Common myeloid progenitor, CD34-positive (primary cell): ENCODE measurements at places on chromosomes 7 and 10.

DNA sequence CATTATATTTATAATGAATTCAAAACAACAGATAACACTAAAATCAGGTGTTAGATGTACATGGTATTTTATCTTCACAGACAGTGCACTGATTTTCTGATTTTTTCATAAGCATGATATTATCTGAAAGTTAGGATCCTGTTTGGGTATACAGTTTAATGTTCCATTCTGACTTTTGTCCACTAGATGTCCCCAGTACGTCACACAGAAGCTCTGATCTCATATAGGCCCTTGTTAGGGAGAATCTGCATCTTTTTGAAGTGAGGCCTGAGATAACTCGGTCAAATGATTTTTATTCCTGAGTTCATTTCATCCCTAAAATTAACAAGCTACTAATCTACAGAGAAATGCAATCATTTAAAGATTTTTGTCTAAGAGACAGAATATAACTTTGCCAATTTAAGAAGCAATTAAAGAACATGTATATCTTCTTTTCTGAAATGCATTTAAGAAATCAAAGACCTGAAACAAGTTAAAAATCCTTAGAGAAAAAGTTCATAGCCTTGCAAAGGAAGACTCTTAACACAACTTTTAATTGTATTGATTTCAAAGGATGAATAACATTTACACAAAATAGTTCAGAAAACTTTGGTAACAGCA is 72.0 kb upstream of the TES start:
- H3K27ac ChIP-seq, result no peak overlapping the region
- no peaks in the 10 kb centered on the region for H3K27me3 ChIP-seq
- no peak overlapping the region for H3K4me3 ChIP-seq
- H3K4me1 ChIP-seq, result no peaks in the 10 kb centered on the region

DNA sequence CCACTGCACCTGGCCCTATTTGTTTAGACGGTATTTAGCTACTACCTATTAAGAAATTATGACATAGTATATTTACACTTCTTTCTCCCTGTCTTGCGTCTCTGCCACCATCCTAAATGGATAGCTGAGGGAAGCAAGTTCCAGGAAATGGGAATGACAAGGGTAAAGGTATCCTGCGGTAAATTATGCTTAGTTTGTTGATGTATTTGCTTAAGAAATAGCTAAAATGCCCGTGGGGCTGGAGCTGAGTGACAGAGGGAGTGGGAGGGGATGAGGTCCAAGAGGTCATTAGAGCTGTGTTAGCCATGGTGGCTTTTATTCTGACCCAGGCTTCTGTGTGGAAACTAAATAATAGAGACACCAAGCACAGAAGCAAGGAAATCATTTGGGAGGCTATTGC is 29.0 kb upstream of the UBE2D1 start:
- H3K4me1 ChIP-seq, result no peaks in the 10 kb centered on the region
- no peak overlapping the region for H3K4me3 ChIP-seq
- no peak for DNase-seq
- H3K27ac ChIP-seq, result no peak overlapping the region

DNA sequence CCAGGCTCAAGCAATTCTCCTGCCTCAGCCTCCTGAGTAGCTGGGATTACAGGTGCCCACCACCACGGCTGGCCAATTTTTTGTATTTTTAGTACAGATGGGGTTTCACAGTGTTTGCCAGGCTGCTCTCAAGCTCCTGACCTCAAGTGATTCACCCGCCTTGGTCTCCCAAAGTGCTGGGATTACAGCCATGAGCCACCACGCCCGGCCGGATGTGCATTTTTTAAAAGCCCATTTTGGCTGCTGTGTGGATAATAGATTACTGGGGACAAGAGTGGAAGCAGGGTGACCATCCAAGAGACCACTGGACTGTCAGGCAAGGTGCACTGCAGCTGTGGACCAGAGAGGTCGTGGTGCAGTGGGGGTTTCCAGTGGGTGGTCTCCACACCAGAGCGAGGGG is 21.4 kb downstream of the HKDC1 start:
- H3K36me3 ChIP-seq, result no peaks in the 10 kb centered on the region
- no peak overlapping the region for H3K4me3 ChIP-seq
- peaks cover 2% of the 10 kb centered on the region for H3K4me1 ChIP-seq
- no peak for DNase-seq
- no peak overlapping the region for H3K27ac ChIP-seq

DNA sequence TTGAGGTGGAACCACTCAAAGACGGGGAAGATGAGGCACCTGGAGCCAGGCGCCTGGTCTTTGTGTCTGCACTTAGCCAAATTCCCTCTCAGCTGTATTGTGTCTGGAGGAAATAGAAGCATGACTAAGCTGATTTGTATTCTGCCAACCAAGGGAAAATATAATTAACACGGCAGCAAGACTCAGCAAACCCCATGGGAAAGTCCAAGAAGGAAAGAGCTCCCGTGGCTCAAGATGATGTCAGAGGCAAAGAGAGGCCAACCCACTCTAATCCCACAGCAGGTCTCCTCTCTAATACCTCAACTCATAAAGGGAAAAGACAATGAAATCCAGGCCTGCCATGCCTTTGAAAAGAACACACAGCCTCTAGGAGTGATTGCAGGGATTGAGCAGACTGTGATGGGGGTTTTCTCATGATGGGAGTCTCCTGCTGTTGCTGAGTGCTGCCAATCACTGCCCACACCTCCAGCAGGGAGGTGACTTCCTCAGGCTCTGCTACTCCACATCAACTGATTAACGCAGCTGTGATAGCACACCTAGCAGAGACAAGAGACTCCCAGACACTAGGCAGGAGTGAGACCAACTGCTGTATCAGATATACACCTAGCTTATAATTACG is 255.5 kb upstream of the C7orf33 start:
- H3K27ac ChIP-seq, result no peak overlapping the region
- no peaks in the 10 kb centered on the region for H3K36me3 ChIP-seq
- no peak for DNase-seq
- peaks cover 16% of the 10 kb centered on the region for H3K27me3 ChIP-seq

DNA sequence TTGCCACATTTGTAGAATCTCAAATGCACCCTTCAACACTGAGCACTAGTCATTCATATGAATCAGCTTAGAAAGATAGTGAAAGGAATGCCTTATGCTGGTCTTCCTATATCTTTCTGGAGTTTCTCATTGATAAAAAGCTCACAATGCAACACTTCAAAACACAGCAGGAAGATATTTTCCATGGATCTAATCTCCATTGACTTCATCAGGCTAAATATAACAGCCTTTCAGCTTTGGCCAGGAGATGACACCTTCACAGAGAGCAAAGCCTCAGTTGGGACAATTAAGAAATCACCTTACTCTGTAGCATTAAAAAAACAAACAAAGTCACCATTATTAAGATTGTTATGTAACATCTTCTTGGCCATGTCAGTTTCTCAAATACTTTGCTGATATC is 6.7 kb downstream of the NRP1 start:
- peaks cover 32% of the 10 kb centered on the region for H3K27me3 ChIP-seq
- no peaks in the 10 kb centered on the region for H3K4me1 ChIP-seq
- no peak overlapping the region for H3K27ac ChIP-seq
- no peaks in the 10 kb centered on the region for H3K36me3 ChIP-seq
- no peak for DNase-seq
- H3K4me3 ChIP-seq, result no peak overlapping the region
